Pancreas (tissue), 10 donors: ENCODE measurements at places on chromosomes 2 and 18. TPM values are rescaled to one million over a fixed set of nuclear protein-coding genes. Genes with fewer than 3 reads are reported as not detected.

Gene POTEI
- total RNA-seq: 0.09 TPM

Gene DIPK1C
- not detected for total RNA-seq

Gene NR4A2
- total RNA-seq: 4.4 TPM

Gene KCNJ13
- total RNA-seq: not detected

Gene HOXD12
- not detected for total RNA-seq

Gene RPE
- 10.9 TPM for total RNA-seq

Gene GPAT2
- 0.23 TPM for total RNA-seq

- no peak for DNase-seq
Observed at GRCh38 chr2:120810639-120811038, 75.0 kb downstream of the GLI2 start.

- no peak for DNase-seq
Observed at GRCh38 chr2:215966274-215966673, 47.1 kb downstream of the MREG start.

DNA sequence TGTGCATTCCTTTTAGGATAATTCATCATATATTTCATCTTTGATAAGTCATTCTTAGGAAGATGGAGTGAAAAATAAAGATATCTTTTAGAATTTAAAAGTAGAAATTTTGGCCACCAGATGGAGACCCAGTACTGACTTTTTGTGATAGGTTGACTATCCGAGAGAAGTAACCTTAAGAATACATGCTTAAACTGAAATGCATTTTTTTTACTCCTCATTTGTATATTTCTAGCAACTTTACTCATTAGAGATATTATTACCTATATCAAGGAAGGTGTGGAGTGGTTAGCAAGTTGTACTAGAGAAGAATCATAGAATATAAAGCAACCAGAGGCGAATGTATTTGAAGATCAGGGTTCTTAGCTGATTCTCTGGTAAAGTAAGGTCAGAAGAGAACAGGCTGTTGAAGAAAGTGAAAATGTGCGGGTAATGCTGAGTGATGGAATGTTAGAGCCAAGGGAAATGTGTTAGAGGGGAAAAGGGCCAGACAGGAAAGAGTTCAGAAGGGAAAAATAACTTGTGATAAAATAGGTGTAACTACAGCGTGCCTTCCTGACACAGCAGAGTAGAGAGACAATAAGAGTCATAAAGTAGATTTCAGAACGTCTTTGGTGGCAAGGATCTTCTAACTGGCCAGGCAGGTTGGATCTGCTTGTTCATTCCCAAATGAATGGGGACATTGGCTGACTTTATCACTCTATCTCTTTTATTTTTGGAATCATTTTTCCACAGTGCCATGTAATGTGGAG is 52.3 kb downstream of the TDRD15 start:
- no peak for DNase-seq

GRCh38 chr2:101826716-101827115 is 129.2 kb downstream of the MAP4K4 start:
- DNase-seq: no peak

DNA sequence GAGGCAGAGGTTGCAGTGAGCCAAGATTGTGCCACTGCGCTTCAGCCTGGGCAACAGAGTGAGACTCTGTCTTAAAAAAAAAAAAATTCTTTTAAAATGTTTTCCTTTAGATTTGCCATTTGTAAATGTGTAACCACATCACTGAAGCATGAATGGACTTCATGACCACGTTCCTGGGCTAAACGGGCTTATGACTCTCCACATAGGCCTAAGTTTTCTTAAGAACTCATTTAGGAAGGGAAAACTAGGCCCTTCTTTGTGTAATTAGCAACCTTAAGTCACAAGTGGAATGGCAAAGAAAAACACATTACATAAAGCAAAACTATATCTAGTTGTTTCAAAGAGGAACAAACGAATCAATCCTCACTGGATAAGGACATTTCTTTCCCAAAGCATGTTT is 99.5 kb downstream of the MEIS1 start:
- DNase-seq: no peak

DNA sequence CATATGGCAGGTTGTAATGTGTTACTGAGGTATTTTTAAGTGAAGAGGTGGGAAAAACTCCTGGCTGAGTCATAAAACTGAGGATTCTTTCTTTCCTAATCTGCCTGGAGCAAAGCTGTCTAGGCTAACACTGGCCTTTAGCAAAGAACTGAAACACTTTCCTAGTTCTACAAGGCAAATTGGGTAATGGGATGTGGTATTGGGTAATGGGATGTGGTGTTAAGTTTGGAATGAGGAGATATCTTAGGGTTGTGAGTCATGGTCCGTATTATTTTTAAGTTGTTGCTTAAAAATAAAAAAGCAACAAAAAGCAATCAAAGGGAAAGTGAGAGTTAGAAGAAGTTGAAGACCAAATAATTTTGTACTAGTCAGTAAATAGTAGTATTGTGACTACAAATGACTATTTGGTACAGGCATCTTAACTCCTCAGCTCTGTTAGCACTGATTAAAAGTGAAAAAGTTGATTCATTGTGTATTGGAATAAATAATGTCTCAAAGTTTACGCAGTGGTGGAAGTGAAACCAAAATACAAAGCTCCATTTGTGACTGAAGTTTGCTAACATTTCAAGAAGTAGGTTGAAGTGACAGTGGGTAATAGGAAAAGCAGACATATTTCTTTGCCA is 216.8 kb downstream of the CAMKMT start:
- DNase-seq: no peak

DNA sequence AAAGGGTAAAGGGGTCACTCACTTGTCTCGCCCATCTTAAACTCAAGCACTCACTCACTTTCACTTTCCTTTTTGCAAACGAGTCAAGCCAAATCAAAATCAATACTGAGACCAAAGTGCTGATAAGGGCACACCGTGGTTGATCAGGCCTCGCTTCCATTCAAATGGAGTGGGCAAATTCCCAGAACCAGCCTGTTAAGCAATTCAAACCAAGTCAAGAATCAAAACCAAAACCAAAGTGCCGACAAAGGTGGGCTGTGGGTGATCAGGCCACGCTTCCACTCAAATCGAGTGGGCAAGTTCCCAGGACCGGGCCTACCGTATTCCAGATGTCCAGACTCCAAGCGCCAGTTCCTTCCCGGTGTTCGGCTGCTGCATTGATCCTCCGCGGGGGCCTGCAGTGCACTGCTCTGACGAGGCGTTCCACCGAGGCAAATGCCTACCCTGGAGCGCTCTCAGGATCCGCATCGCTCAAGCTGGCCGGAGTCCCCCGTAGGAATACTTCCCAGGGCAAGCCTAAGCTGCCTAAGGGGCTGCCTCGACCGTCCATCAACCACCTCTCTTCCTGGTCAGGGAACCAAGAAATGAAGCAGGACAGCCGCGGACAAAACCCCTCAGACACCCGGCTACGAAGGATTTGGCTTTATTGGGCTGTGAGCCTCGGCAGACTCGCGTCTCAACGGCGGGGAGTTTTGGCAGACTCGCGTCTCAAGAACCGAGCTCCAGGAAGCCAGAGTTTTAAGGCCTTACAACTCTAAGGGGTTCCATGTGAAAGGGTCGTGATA is 89.9 kb upstream of the SLC1A4 start:
- no peak for DNase-seq

DNA sequence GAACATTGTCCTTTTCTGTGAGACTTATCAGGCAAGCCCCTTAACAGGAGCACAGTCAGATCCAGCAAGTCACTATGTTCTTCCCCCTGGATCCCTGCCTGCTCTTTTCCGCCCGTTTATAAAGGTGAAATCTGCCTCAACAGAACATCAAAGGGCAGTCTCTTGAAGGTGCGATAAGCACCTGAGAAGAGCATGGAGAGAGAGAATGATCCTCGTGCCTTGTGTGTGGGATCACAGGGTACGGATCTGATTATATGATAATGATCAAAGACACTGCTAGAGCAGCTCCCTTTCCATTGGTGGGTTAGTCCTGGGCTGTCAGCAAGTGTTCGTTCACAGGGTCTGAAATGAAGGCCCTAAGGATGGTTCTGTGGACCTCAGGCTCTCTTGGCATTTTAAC is 106.4 kb downstream of the ZAP70 start:
- no peak for DNase-seq

DNA sequence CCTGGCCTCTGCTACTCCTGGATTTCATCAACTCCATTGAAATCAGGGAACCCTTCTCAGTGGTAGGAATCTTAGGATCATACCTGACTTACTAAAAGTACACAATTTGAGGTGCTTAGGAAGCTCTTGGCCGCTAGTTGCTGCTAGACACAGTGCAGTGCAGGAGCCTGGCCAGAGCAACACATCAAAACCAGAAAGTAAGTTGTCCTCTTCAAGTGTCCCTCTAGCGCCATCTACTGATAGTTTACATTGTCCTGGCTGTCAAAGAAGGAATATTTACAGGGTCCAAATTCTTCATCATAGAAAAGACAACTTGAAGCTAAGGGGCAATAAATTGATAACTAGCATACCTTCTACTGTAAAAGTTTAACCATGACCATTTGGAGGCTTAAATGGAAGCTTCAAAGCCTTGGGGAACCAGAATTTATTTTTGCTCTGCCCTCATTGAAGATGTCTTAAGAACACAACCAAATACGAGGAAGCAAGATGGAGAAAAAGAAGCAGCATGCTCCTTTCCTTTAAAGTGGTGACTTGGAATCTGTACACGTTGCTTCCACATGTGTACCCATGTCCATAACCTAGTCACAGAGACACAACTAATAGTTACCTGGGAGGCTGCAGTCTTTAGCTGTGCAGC is 889.1 kb upstream of the GCFC2 start:
- no peak for DNase-seq

DNA sequence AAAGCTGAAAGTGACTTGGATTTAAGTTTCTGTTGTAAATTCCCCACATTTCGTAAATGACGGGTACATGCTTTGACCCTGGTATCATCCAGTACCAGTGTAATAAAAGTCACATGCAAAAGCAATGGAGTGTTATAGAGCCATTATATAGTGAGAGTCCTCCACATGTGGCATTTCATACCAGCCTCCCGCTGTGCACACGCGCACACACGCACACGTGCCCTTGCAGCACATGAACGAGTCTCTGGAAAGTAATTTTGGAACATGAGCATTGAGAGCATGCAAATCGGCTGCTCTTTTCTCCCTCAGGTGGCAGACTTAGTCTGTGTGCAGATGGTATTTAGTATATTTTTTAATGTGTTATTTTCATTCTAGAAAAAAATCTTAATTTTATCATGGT is 198.1 kb downstream of the ZNF407 start:
- DNase-seq: no peak

DNA sequence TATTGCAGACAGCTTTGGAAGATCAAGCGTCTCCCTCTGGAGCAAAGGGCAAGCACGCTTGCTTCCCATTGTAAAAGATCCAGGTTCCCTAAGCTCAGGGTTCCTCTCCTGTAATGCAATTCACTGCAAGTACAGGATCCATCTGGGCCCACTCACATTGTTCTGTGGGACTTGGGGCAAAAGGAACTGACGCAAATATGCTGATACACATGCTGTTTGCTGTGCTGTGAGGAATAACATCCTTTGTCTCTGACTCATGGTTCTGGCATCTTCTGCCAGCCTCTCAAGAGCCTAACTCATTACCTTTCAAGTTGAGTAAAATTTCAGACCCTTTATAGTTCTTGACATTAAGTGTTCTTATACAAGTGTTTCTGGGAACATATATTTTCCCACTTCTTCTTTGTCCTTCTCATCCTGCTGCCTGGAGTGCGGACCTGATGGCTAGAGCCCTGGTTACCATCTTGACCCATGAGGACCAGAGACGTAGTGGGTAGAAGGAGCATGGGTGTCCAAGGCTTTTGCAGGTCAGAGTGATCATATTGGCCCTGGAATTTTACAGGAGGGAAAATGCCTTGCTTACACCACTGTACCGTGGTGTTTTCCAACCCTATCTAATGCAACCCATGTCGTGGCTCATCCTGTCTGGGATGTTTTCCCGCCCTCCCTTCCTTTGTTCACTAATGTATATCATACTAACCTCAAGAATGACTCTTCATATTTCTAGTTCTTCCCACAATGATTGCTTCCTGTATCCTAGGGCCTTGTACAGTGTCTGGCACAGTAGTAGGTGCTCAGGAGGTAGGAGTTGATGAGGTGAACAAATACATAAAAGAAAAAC is 145.7 kb upstream of the GLI2 start:
- DNase-seq: no peak

- DNase-seq: no peak
Observed at GRCh38 chr2:150441784-150442183, 45.7 kb downstream of the RND3 start.

DNA sequence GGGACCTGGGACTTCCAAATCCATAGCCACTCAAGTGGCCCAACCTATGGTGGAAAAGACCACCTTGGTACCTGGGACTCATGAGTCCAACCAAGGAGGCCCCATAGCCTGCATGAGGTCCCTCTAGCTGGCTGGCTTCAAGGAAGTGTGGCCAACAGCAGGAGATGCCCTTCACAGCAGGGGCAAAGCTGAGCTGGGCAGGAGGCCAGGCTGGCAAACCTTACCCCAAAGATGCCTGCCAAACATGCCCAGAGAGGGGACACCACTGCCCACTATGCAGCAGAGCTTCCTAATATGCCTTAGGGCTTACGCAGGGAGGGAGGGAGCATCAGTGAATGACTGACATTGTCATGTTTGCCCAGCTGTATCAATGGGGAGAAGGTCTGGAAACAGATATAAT is 188.0 kb upstream of the GLI2 start:
- DNase-seq: no peak

- DNase-seq: no peak
Observed at GRCh38 chr2:234279637-234280036, 217.2 kb downstream of the ARL4C start.

DNA sequence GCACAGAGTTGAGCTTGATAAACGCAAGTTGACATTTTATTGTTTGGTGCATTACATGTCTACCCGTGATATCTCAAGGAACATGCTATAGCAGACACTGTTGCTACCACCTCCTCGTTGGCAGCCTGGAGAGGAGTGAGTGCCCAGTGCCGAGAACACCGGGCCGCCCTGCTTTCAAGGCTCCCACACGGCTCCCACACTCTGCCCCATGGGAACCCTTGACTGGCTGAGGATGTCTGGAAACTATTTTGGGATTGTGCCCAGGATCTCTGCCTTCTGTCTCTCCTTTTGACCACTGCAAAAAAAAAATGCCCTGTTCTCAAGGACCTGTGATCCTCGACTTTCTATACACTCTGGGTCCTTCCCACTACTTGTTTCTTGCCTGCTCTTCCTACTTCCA is 21.1 kb downstream of the TET3 start:
- no peak for DNase-seq

DNA sequence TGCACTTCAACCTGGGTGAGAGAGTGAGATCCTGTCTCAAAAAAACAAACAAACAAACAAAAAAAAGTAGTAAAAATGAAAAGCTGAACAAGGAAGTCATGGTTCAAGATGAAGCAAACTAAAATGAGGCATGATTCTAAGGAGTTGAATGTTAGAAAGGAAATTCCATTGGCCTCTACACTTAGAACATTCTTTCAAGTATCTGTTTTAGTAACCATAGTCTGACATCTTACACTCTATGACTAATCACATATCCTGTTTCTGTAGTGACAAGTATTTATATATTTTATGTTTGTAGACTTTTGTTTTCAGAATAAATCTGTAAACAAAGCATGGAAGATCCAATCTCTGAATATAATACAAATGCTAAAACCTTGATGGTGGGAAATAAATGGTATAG is 164.1 kb downstream of the KIAA1328 start:
- no peak for DNase-seq

DNA sequence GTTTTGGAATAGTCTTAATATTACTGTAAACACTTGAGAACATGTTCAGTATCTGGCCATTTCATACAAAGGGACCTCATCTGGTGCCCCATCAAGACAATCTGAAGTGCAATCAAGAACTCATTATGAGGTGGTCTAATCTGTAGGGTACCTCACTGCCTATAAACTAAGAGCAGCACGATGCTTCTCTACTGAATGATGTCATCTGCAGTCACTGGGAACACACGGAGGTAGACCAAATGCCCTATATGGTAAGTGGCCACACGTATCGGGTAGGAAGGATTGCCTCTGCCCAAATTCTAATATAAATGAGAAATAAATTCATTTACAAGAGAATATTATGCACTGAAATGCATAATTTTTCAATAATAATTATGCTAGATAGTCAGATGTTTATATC is 90.4 kb downstream of the SLC8A1 start:
- DNase-seq: no peak
